Mesothelial cell of epicardium (in vitro differentiated cells): ENCODE measurements at places on chromosomes 16 and 17.

- no peak for DNase-seq
Observed at GRCh38 chr17:54418467-54418866, 482.2 kb upstream of the TOM1L1 start.

GRCh38 chr17:7684851-7685532 is 2.3 kb downstream of the TP53 start:
- no peak for DNase-seq

GRCh38 chr17:58306131-58306951 is 22.3 kb downstream of the TSPOAP1 start:
- DNase-seq, result peak; percentile 26

DNA sequence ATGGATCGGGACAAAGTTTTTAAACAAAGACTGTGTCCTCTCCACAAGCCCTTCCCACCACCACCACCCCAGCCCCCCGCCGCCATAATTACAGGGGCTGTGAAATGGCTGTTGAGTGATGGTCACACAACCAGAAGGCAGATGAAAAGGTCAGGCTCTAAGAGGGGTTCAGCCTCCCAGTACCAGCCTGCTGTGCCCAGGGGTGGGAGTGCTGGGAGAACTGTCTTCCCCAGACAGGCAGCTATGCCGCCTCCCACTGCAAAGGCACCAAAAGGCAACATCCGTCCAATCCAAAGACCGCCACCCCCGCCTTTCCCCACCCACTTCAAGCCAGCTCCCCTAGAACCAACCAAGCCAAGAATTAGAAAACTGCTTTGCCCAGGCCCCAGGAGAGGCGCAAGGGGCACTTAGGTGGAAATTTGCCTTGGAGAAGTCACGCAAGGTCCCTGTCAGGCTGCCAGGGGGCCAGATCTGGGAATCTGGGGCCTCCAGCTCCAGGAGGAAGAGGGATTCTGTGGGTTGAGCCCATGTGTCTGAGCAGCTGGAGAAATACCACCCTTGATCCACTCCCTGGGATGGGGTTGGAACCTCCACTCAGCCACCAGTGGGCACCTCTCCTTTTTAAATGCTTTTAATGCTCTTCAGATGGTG is 14.4 kb downstream of the CARHSP1 start:
- DNase-seq, result no peak

DNA sequence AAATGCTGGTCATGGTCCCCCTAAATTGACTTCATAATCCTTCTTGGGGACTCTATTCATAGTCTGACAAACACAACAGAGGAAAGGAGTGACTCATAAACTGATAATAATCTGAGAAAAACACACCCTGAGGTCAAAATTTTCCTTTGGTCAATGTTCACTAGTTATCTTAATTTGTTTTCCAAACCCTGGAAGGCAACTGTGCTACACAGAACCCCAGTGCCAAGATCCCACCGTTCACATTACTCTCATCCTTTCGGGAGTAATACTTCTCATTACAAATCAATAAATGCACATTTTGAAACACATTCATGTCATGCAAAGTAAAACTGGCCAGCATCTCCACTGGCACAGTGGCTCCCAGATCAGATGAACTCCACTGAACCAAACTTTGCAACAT is 23.2 kb downstream of the COIL start:
- no peak for DNase-seq

DNA sequence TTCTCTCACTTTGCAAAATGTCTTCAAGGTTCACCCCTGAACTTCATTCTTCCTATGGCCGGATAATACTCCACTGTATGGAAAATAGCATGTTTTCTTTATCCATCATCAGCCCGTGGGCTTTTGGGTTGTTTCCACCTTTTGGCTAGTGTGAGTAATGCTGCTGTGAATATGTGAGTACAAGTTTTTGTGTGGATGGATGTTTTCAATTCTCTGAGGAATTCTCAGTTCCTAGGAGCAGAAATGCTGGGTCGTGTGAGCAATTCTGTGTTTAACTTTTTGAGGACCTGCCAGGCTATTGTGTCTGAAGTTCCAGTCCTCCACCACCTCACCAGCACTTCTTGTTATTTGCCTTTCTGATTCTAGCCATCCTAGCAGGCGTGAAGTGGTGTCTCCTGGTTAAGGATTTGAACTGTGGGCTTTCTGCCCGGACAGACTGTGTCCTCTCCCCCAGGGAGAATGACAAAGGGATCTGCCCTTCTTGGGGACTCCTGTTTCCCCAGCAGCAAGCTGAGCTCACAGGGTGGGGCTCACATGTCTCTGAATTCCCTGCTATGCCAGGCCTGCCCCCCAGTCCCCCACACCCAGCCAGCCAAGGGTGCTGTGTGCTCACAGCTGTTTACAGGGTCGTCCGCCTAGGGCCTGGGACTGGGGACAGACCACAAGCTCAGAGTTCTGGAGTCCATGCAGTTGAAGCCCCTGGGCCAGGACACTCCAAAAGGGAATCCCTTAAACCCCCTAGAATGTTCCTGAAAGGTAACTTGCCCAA is 92.2 kb upstream of the CIBAR2 start:
- no peak for DNase-seq

DNA sequence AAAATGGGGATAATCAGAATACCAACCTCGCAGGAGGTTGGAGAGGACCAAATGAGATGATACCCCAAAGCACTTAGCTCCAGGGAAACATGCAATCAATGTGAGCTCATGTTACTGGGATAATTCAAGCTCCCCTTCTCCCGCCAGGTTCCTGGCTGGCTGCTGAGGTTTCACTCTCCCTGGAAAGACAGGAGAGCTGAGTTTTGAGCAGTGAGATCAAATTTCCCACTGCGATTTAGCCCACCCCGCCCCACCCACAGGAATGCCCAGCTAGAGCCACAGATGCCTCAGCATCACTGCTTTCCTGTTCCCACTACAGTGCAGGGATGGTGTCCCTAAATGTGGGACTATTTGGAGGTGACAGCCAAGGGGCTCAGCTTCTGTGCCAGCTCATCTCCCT is 56.7 kb downstream of the ZNF423 start:
- no peak for DNase-seq

- DNase-seq, result no peak
Observed at GRCh38 chr16:2231016-2231931, 5.0 kb upstream of the DNASE1L2 start.

DNA sequence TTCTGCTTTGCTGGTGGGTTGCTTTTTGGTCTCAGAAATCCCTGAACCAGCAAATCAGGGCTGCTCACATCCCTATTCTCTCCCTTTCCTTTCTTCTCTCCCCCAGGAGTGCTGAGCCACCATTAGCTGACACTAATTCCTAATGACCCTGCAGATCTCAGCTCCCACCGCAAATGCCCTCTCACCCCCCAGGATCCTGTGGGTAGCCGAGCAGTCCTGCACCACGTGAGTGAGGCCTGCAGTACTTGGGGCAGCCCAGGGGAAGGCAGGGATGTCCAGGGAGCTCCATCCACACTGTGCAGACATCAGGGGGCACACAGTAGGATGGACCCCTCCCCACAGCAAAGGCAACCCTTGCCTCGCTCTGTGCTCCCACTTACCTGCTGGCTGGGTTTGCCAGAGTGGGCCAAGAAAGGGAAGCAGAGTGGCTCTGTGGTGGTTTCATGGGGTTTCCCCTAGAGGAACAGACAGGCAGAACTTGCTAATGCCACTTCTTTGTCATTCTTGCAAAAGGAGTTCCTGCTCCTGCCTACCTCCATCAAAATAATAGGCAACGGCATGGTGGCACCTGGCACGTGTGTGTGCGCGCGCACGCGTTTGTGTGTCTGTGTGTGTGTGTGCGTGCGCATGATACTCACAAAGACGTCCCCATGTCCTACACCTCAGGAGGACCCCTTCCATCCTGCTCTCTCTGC is 135.6 kb downstream of the GAS7 start:
- DNase-seq, result no peak

- DNase-seq, result peak; percentile 45
Observed at GRCh38 chr16:9012848-9013507, 49.3 kb upstream of the USP7 start.

DNA sequence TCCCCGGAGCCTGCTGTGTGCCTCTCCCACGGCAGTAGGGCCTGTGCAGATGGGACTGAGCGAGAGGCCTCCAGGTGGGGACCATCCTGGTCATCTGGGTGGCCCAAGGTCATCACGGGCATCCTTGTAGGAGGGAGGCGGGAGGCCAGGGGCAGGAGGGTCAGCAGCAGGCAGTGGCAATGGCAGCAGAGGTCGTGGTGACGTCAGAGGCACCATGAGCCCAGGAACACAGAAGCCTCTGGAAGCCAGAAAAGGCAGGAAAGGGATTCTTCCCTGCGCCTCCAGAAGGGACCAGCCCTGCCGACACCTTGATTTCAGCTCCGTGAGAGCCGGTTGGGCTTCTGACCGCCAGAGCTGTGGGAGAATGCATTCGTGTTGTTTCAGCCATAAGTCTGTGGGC is 190.3 kb downstream of the BANP start:
- no peak for DNase-seq

GRCh38 chr17:78736526-78737079 is 45.5 kb downstream of the CYTH1 start:
- DNase-seq, result no peak
